Bronchial smooth muscle cell (primary cell): ENCODE measurements at places on chromosomes 6 and 20. TPM values are rescaled to one million over a fixed set of nuclear protein-coding genes. Genes with fewer than 3 reads are reported as not detected.

APOBEC2 gene
- not detected in 2 replicates for total RNA-seq

FABP7 gene
- not detected in 2 replicates for total RNA-seq

SIRPG gene
- total RNA-seq: not detected in 2 replicates

KHDC1L gene
- not detected in 2 replicates for total RNA-seq

TREM2 gene
- 0.09 TPM in 1 of 2 replicates, not detected in the other for total RNA-seq

BFSP1 gene
- total RNA-seq: 2.3 and 3.5 TPM in 2 replicates

C20orf202 gene
- not detected in 2 replicates for total RNA-seq

ENPP1 gene
- total RNA-seq: 5.6 and 11.5 TPM in 2 replicates

CDH4 gene
- 0.32 TPM in 1 of 2 replicates, not detected in the other for total RNA-seq

COL21A1 gene
- 5.4 and 15.5 TPM in 2 replicates for total RNA-seq

CLDN20 gene
- total RNA-seq: not detected in 2 replicates

CFAP61 gene
- total RNA-seq: not detected in 2 replicates

NRSN2 gene
- total RNA-seq: 25.2 and 26.2 TPM in 2 replicates

RPS6KA2 gene
- 38.1 and 99.8 TPM in 2 replicates for total RNA-seq

ELOVL4 gene
- total RNA-seq: 2.5 and 7.3 TPM in 2 replicates

NHSL1 gene
- 15.6 and 19.7 TPM in 2 replicates for total RNA-seq

NTSR1 gene
- total RNA-seq: under 0.01 and 0.32 TPM in 2 replicates

CLPSL2 gene
- not detected in 2 replicates for total RNA-seq

DOK5 gene
- total RNA-seq: 21.8 and 26.8 TPM in 2 replicates
